ENCODE measurements at places on chromosomes 4 and X.

- DNase-seq = no peak
These were observed 274.1 kb upstream of the GK2 start for GRCh38 chr4:79682161-79682560.

DNA sequence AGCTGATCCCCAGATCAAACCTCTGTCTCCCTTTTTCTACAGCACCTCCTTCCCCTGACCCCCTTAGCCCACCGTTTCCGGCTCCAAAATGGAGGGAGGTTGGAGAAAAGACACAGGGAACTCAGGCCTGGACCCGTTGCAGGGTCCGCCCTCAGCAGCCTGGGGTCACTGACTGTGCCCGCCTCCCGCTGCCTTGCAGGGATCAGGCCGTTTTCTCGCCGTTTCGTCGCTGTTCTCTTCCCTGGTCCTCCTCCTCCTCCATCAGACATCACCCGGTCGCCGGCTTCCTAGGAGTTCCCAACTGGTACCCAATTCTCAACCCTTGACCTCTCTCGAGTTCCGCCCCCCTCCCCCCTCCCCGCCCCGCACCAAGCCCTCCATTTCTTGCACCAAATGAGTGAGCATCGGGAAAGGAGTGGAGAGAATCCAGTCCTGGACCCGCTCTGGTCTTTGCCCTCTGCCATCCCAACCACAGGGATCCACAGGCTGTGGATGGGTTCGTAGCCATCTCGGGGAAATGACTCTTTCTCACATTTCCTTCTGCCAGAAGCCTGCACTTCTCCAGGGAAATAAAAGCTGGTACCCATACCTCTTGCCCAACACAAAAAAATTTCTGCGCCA is 493 bp downstream of the TCEAL5 start:
- peak; percentile 32 for DNase-seq

- DNase-seq = no peak
These were observed 950 bp upstream of the TMEM271 start for GRCh38 chr4:576991-577498.

GRCh38 chrX:33465137-33465536 is 253.8 kb upstream of the DMD start:
- DNase-seq = no peak

- no peak for DNase-seq
These were observed 18.2 kb downstream of the ANKRD50 start for GRCh38 chr4:124694306-124694705.

DNA sequence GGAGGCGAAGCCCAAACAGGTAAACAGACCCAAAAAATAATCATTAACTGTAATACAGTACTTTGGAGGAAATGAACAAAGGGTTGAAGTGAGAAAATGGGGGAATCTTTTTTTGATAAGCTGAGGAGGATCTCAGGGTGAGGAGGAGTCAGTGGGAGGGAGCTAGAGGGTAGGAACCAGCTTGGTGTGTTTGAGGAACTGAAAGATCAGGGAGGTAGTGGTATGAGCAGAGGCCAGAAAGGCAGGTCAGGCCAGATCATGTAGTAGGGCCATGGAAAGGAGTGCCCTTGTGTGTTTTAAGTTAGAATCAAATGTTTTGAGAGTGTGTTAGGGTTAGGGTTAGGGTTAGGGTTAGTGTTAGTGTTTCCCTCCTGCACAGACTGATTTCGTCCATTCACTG is 48.8 kb downstream of the PPP2R2C start:
- DNase-seq = no peak

- DNase-seq = no peak
These were observed 22.5 kb downstream of the SLC39A8 start for GRCh38 chr4:102322736-102323135.

- DNase-seq = no peak
These were observed 243.8 kb upstream of the JADE1 start for GRCh38 chr4:128565565-128566186.

DNA sequence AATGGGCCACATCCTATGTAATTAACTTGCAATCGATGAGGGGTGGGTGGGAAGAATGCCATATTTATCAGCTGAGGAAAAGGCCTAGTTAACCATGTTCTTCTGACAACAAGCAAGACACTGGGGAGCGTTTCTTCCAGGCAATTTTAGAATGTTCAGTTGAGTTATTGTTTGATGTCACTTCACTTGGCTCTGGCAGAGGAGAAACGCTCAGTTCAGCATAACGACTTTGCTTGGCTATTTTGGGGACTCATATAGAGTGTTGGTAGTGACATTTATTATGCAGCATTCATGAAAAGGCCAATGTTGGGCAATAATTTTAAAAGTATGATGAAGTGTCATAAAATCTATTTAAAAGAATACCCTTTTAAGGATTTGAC is 648 bp downstream of the SYNPO2 start:
- no peak for DNase-seq
